ENCODE measurements at places on chromosomes 11 and 22.

DNA sequence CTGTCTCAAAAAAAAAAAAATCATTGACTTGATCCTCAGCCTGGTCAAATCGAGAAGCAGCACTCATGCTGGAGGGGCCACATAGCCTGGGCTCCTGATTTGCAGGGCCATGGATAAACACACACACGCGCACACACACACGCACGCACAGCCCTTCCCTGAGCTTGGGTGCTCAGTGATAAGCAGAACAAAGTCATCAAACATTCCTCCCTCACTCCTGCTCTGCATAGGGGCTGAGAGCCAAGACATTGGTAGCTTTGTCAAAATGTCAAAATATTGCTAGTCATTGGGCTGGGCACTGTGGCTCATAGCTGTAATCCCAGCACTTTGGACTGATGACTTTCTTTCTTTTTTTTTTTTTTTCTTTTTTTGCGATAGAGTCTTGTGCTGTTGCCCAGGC is 34.0 kb upstream of the A4GALT start:
- DNase-seq = no peak

DNA sequence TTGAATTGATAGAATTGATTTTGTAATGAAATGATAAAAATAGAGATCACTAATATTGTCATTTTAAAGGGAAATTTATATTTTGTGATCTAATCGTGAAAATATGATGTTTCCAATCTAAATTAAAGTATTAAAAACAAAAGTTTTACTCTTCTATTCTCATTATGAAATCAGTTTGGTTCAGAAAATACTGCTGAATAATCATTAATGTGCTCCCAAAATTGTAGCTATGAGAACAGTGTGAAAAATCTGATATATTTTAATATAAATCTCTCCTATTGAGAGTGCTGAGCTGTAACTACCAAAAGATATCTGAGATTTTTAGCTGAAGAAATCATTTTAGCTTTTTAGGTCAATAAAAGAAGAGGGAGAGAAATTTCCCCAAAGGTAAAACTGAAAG is 287.5 kb upstream of the ANO3 start:
- no peak for DNase-seq

GRCh38 chr11:124656774-124657630 is 16.5 kb downstream of the SIAE start:
- DNase-seq = no peak

- no peak for DNase-seq
Observed at GRCh38 chr22:37708580-37709444, 12.0 kb downstream of the TRIOBP start.

DNA sequence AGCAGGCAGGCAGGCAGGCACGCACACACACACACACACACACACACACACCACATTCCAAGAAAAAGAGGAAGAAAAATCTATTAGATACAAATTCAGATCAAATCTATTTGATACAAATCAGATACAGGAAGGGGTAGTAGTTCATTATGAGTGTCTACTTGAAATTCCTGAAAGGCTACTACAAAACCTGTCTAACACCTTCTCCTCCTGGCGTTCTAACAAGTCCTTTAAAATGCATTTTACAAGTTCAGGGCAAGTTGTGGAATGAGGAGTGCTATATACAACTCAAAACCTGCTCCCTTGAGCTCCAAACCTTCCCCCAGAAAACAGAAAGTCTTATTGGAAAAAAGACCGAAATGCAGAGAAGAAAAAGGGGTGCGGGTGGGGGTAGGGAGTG is 476 bp downstream of the ARHGAP32 start:
- DNase-seq = no peak

DNA sequence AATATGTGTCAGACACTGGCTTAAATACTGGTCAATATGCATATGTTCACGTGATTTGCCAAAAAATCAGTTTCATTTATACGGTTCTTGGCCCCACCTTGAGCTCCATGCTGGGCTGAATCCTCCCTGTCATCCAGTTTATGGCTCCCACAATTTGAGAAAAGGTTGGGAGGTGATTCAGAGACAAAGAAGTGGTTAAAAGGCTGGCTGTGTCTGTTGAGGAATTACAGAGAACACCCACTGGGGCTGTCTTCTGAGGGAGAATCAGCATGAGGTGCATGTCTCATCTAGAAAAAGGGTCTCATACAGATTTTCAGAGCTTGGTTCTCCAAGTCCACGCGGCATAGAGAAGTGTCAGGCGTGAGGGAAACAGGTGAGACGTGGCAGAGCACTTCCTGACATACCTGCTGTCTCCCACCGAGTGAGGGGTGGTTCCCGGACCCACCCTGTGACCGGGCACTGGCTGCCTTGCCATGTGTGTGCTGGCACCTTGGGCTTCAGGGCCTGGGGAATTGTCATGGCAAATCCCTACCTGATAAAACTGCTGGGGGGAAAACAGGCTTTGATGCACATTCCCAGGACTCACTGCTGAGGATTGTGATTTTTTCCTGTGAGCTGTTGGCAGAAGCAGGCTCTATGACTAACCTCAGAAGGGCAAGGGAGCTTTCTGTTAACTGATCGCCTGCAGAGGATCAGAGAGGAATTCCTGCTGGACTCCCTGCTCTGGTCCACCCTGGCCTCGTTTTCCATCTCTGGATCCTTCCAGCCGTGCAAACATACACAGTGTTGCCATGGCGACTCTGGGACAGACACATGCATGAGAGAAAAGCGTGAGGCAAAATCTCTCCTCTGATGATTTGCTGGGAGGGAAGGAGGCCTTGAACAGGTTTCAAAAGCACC is 223.6 kb downstream of the ADAMTS15 start:
- peak; percentile 79 for DNase-seq

DNA sequence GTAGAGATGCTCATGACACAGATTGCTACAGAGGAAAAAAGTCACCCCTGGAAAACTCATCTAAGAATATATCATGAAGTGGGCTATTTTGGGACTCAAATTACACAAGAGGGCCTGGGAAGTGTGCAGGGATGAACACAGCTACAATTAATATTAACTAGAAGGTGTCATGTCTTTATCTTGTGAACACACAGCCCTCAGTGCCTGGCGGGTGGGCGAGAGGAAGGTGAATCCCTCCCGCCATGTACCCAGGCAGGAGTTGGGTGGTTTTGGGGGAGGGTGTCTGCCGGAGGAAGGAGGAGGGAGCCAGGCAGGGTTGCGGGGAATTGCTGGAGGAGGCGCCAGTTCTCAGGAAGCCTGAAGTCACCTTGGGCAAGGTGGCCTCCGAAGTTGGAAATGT is 5.1 kb upstream of the FAM83F start:
- no peak for DNase-seq

DNA sequence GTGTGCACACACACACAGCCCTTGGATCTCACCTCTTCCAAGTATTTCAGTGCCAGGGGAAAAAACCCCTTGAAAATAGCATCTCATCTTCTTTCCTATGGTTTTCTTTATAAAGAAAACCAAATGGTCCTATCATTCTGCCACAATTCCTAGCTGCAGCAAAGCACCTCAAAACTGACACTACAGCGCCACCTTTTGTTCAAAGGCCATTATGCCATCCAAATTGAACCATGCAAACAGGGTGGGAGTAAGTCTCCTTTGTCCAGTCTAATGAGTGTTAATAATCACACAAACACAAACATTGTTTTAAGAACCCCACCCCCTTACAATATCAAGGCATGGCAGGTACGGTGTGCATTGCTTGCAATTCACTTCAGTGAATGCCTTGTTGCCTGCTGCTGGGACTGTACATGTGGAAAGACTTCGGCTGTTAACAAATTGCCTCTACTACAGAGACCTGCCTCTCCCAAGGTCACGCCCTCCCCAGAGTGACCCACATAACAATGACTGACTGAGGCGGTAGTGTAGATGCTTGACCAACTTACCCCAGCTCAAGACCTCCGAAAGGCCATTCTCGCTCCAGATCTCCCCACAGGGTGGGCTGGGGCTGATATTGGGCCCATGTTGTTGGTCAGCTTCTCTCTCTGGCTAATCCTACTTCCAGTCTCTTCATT is 31.7 kb downstream of the FAM181B start:
- DNase-seq = no peak

DNA sequence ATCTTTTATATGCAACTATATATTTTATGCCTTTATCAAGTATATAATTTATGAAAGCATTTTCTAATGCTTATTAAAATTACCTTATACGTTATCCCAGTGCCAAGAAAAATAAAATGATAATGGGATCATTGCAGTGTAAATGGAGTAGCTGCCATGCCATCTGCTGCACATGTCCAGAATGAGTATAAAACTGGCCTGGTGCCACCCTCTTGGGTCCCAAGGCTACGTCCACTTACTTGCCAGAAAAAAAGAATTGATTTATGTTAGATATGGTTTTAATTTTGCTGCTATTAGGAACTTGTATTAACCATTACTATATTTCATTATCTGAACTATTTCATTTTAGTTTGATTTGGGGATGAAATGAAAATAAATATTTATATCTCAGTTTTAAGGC is 1127.1 kb upstream of the CNTN5 start:
- DNase-seq = no peak

GRCh38 chr22:43377896-43378704 is 33.7 kb upstream of the MPPED1 start:
- DNase-seq = peak; percentile 66

- no peak for DNase-seq
Observed at GRCh38 chr11:45176996-45177395, 30.6 kb downstream of the PRDM11 start.

DNA sequence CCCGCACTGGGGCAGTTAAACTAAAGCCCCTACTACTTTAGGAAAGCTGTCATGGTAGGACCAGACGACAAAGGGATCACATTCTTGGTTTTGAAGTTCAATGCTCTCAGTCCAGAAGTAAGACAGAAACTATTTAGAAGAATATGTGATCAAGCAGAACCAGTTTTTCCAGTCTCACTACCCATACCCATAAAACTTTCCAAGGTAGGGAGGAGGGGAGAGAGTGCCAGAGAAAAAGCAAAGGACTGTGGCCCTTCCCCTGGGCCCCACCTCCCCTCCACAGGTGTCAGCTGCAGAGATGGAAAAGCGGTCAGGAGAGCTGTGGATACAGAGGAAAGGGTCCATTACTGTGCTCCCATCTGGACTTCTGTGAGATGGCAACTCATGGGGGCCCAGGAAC is 587.1 kb downstream of the SOX6 start:
- no peak for DNase-seq

GRCh38 chr11:96067160-96067559 is 143.3 kb upstream of the MTMR2 start:
- DNase-seq = no peak

GRCh38 chr11:66035653-66036333 is 9.5 kb upstream of the CATSPER1 start:
- DNase-seq = no peak

GRCh38 chr11:75731095-75731494 is 13.5 kb downstream of the MOGAT2 start:
- DNase-seq = peak; percentile 40

DNA sequence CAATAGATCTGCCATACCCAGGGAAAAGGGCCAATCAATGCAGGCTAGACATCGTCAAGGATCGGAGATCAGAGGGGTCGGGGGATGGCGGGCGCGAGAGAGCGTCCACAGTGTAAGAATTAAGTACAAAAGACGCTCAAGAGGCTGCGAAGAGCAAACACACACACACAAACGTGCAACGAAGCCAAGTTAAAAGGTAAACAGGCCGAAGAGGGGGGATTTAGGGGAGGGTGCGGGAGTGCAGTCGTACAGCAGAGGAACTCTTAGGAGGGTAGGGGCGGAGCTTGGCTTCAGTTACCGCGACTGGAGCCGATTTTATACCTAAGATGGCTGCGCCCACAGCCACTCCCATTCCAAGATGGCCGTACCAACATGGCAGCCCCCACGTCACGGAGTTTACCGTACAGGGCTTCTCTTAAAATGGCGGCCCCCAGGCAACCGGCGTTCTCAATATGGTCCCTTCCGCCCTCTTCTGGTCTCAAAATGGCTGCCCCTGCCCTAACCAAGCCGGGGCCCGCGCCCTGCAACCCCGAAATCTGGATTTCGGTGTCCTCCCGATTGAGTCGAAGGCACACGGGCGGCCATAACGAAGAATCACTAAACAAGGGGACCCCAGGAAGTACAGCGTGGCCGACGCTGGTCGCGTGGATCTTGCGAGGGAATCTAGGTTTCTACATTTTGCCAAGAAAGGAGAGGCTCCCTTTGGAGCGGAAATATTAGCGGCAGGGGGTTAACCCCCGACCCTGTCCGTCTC is 1.9 kb downstream of the GNG3 start:
- DNase-seq = peak; percentile 96

Measured in left forelimb (tissue), 1 donor.